ENCODE measurements at places on chromosomes 1 and 21.

GRCh38 chr21:38936240-38936639 is 130.5 kb downstream of the ETS2 start:
- no peak for DNase-seq

GRCh38 chr1:198056255-198056654 is 100.5 kb upstream of the NEK7 start:
- DNase-seq = no peak

DNA sequence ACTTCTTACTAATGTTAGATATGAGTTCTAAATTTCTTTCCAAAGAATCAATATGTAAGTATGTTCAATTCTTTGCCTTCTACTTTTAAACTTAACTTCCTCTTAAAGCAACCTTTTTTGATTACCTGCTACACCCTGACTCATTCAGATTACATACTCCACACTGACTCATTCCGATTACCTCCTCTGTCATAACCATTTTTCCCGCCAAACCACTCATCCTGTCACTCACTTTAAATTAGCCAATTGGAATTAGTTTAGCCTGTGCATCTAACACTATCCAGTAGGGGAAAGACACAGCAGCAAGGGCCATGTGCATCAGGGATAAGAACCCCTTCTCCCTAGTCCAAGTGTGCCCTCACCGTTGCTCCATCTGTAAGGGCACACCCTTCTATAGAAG is 815.5 kb downstream of the BRINP3 start:
- no peak for DNase-seq

GRCh38 chr1:8194481-8195227 is 123.3 kb upstream of the SLC45A1 start:
- DNase-seq = no peak

DNA sequence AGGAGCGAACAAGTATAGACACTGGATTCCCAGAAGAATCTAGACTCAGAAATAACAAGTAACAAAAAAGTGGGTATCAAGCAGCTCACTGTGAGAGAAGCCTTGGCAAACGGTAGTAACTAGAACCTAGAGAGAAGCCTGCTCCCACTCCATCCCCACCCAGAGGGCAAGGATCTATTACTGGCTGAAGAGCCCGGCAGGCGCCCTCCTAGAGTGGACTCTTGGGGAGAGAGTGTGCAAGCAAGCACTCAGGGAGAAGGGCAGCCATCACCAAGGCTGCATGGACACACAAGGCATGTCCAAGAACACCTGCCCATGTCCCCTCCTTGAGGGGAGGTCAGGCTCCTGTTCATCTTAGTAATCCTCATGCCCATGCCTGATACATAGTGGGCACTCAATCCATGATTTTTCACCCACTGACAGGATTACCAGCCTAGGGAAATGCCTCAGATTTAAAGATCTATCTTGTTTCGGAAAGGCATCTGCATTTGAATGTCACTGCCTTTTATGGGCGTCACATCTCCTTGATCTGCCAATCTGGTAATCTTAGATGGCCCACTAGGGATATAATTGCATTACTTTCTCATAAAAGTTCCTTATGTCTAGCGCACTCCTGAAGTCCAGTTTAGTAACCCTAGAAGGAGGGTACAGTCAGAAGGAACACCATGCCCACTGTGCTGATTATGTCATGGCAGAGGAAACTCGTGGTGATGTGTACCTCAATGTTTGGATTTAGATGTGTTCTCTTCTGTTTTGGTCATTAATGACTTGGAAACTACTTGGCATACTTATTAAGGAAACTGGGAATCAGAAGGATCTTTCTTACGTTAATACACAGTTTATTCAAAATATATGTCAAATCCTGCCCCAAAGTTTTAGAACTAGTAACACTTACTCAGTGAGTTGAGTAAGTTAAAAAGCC is 14.4 kb downstream of the CNN3 start:
- no peak for DNase-seq

- DNase-seq = no peak
These were observed 38.9 kb downstream of the CD247 start for GRCh38 chr1:167479331-167479979.

GRCh38 chr21:38533887-38534286 is 35.6 kb upstream of the ERG start:
- DNase-seq = no peak

DNA sequence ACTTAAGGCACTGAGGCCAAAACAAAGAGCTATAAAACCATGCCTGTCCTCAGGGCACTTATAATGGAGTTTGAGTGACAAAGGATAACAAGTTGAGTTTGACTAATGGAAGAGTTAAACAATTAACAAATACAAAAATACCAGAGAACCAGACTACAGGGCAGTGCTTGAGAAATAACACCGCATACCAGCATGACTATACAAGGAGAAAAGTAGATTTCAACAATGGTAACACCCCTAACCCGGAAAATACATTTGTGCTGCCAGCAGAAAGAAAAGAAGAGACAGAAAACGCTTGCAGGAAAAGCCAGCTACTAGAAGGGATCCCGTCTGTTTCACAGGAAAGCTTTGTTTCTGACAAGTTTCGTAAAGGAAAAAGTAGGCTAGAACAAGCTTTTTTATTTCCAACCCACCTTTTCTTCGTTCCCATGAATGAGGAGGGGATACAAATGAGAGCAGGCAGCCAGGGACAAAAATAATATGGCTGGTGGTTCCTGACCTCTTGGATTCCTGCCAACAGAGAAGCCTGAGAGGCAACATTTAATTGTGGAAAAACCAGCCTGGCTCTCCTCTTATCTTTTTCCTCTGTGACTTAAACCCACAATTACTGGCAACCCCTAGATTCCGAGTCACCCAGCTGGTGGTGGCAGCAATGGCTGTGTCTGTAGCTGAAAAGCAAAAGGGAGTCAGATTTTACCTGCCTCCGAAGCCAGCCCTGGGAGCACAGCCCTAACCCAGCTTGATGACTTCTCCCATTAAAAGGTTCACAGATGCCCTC is 56.5 kb downstream of the WLS start:
- DNase-seq = no peak

DNA sequence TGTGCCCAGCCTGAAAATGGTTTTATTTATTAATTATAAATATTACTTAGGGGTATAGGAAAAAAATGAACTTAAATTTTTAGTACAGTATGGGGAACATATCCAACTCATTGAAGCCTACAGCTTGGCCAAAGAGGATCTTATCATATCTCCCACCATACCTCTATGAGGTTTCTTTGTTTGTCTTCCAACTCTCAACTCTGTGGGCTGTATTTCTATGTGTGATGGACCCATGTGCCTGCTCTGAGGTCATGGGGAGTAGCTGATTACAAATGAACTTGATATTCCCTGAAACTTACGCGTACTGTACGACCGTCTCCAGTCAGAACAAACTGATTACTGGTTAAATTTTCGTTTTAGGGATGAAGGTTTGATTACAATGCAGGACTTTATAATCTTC is 41.4 kb upstream of the PODN start:
- DNase-seq = no peak

DNA sequence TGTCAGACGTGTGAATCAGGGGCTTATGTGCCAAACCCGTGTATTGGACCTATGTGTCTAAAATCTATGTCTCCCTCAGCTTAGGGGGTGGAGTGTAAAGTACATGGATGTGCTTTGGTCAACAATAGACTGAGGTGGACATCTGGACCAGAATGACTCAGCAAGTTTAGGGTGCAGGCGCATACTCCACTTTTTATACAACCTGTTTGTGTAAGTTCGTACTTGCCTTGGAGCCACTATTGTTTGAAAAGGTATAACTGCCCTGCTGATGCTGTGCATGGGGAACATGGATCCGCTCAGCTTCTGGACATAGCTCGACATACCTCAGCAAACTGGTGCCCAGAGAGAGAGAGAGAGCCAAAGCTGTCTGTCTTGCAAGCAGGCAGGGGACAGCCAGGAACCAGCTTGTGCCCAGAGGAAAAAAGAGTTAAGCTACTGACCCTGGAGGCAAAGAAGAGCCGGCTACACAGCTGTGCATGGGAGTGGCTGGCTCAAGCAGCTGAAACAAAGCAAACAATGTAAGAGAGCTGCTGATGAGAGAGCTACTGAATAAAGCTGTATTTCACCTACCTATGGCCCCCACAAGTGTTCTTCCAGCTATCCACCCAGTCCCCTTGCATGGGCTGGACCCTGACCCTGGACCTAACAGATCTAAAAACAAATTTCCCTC is 41.2 kb downstream of the GJA5 start:
- no peak for DNase-seq

DNA sequence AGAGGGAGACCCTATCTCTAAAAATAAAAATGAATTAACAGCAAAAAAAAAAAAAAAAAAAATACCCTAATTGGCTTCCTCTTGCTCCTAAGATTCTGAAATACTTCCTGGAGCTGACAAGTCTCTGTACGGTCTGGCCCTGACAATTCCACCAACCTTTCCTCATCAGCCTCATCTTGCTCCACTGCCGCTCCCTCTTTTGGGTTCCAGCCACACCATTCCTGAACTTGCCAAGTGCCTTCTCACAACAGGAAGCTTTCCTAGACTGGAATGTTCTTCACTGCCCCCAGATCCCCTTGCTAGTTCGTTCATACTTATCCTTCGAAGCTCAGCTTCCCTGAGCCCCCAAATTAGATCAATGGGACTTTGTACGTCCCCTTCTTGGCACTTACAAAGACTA is 37.0 kb downstream of the AKNAD1 start:
- no peak for DNase-seq

DNA sequence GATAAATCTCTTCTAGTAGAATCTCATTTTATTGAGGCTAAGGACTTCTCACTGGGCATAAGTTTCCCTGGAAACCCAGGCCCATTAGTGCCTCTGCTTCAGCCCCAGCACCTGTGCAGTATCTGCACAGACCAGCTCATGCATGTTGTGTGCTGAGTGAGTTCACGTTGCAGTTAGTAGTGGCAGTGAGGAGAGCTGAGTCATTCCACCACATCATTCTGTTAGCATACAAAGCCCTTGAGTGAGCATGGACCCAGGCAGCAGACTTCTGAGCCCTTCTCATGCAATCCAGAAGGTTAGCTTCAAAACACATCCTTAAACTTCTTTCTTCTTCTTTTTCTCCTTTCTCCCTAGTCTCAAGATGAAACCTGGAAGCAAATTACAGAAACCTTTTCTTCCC is 45.8 kb upstream of the NTPCR start:
- no peak for DNase-seq

GRCh38 chr21:45940621-45941337 is 40.8 kb upstream of the COL6A1 start:
- DNase-seq = no peak

DNA sequence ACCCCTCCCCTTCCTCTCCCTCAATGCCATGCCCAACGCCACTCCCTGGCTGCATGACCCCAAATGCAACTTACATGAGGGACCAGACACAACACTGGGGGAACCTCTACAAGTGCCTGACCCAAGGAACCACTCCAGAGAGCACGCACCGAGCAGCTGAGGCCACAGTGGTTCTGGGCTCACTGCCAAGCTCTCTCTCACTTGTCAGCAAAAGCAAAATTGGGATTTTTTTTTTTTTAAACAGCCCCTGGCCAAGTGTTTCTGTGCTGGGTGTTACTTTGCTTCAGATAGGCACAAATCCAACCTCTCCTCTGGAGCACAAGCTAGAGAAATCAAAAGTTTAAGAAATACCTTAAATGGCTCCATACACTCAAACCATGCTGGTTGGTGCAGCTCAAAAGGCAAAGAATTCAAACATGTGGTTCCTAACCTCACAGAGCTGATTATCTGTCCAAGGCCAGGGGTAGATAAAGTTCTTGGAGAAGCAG is 363.0 kb downstream of the SETD4 start:
- no peak for DNase-seq

GRCh38 chr1:162361349-162361748 is 15.3 kb downstream of the SPATA46 start:
- no peak for DNase-seq

DNA sequence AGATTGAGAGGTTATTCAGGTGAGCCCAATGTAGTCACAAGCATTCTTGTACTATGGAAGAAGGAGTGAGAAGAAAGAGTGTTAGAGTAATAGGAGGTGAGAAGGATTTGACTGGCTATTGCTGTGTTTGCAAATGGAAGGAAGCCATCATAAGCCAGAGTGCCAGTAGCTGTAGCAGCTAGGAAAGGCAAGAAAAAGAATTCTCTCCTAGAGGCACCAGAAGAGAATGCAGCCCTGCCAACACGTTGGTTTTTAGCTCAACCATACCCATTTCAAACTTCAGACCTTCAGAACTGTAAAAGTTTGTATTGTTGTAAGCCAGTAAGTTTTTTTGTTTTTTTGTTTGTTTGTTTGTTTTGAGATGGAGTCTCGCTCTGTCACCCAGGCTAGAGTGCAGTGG is 8.9 kb upstream of the IL12RB2 start:
- no peak for DNase-seq

GRCh38 chr1:82220754-82221153 is 420.0 kb downstream of the ADGRL2 start:
- no peak for DNase-seq

DNA sequence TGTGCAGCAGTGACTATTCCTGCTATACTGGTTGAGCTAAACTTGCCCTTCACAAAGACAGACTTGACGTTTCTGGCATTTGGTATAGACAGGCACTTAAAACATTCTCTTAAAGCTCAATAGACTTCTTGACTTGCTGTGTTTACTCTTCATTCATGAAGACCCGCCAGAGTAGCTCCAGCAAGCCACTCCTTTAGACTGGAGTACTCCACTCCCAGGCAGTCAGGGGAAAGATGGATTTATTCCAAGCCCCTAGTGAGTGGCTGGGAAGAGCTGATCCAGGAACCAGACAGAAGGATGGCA is 70.7 kb downstream of the EVA1C start:
- no peak for DNase-seq

Data from stimulated activated CD8-positive, alpha-beta memory T cell treated with anti-CD3 and anti-CD28 coated beads, Interleukin-2, amount 100 ng/mL, for 1 hour (primary cell).